Muscle of leg (tissue), 16 donors: ENCODE measurements at places on chromosomes 5 and 9. TPM values are rescaled to one million over a fixed set of nuclear protein-coding genes. Genes with fewer than 3 reads are reported as not detected.

RAB3C gene
- 0.13 TPM for total RNA-seq

GRCh38 chr9:125637241-125637640 lies 69.8 kb downstream of the MAPKAP1 start:
- DNase-seq = no peak

- peak; percentile 15 for DNase-seq
These were observed 2.2 kb upstream of the SPTAN1 start for GRCh38 chr9:128550226-128550625.

- DNase-seq = no peak
These were observed 62.2 kb upstream of the SLC2A8 start for GRCh38 chr9:127334725-127335124.

GRCh38 chr5:126251024-126251423 lies 172.2 kb upstream of the GRAMD2B start:
- no peak for DNase-seq

- peak; percentile 75 for DNase-seq
These were observed 201.7 kb upstream of the NFIL3 start for GRCh38 chr9:91625331-91625730.

GRCh38 chr9:33024966-33025571 lies at the start of gene DNAJA1:
TSS of gene DNAJA1 (plus strand) at chr9:33025273. CDS start at chr9:33026485, 1,212 bp downstream.
- peak; percentile 98 for DNase-seq

DNA sequence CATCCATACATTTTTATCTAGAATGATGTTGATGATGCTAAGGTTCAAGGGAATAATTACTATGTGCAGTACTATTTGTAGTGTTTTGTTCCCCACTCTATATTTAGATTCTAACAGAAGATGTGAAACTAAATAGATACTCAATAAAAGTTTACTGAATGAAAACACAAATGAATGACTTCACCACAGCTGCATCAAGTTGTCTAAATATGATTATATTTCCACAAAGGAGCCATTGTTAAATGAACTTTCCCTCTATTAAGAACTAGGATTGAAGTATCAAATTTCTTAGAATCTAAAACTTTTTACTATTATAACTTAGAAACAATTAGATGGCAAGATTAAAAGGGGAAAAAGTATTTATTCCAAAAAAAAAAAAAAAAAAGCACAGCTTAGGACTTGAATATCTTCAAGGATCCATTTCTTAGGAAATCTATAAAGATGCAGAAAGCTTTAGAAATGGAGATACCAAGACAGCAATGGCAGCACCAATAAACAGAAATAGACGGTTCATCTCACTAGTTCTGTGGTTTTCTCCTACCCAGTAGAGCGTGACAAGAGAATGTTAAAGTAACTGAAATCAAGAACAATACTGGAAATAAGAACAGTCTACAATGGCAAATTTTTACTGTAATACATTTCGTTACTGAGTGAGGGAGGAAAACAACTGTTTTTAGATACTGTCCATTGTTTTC lies 347.6 kb downstream of the EBF1 start:
- DNase-seq = no peak
